CD4-positive, alpha-beta T cell treated with Interleukin-2 at 100 ng/mL for 4 hours (primary cell): ENCODE measurements at places on chromosomes 12 and 14.

DNA sequence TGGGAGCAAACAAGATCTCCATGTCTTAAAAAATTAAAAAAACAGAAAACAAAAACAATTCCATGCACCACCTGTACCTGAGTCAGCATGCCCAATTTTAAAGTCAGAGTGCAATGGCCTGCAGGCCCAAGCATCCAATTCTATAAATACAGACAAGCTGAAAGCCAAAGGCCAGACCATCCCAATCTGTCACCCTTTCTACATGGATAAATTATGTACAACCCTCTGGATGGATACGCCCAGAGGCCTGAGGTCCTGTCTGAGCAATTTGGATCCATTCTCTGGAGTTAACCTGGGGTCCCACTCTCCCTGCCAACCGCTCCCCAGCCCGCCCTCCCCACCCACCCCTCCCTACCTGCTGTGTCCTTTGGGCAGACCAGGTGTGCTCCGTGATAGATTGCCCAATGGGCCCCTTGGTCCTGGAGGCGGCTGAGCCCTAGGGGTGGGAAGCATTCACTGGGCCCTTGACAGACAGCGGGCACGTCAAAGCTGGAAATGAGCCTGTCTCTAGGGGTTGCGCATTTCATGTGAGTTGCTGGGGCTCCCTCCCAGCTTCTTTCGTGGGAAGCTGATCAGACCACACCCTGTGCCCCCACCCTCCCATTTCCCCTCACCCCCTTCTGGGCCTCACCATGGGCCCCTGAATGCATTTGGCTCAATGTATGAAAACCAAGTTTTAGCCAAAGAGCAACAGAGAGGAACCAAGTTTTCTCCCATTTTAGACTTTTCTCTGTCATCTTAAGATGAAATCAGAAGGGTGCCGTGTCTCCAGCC, 171.3 kb downstream of the BCL11B start:
- DNase-seq = no peak

DNA sequence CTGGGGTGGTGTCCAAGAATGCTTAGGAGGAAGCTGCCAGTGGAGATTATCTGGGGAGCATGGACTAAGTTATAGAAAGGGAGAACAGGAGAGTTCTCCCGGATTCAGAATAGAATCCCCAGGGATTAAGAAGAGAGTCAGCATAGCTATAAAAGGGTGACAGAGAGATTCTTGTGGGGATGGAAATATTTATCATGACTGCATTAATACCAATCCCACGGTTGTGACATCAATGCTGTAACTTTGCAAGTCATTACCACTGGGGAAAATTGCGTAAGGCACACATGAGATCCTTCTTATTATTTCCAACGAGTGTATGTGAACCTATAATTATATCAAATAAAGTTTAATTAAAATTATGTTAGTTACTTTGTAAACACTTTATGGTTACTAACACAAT, 447.9 kb upstream of the TMEM132C start:
- no peak for DNase-seq

DNA sequence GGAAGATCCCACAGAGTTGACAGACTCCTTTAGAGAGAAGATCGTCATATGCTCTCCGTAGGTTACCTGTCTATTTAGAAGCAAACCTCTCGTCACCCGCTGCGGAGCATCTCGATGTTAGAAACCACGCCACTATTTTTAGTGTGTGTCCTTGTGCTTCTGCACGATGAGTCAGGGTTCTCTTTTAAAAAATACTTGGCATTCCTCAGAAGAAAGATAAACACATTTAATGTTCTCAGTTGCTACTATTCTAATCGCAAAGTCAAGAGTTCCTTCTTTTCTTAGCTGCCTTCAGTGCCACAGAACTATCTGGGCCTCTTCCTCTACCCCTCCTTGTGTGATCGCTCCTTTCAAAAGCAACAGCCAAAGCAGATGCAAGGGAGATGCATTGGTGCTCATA, 192.4 kb downstream of the PELI2 start:
- DNase-seq = no peak

DNA sequence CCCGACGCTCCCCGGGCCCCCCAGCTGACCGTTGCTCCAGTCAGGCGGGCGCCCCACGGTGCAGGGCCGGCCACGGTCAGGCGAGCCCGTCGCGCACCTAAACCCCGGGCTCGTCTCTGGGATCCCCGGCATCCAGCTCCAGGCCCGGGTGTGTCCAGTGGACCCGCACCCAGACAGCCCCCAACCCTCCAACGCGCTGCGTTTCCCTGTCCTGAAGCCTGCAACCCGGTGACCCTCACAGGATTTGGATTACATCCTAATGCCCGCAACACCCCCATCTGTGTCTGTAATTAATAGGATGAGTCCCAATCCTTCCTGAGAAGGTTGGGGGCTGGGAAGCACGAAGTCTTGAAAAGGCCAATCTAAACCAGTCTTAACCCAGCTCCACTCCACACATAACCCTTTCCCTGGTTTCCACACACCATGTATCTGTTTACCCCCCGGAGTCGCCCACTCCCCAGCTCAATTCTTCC, 10.4 kb downstream of the CPNE6 start:
- no peak for DNase-seq

- DNase-seq = no peak
These were observed 48.7 kb upstream of the ATF1 start for GRCh38 chr12:50715174-50715573.

DNA sequence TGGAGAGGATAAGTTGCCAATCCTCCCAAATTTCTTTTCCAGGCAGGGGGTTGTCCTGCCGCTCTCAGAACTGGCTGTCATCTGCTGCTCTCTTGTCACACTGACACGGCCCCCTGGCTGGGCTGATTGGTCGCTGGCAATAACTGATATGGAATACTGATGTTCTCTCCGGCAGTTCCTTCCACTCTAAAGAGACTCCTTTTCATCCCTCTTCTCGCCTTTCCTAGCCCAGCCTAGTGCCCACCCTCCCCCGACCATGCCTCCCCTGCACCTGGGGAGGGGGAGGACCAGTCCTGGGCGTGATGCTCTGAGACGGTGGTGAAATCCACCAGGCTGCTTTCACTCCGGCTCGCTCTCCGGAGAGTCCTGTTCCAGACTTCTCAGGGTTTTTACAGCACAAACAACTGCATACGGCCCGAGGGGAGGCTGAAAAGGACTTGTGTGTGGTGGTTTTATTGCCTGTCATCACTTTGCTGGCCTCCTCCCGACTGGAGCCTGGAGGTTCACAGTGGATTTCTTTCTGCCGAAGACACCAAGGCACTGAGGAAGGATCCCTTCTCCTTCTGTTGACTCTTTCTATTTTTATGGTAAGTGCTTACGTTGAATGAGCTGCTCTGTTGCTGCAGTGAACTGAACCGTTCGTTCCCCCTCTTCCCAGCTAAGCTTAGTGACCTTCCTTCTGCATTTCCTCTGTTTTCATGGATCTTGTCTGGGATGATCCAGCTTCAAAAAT, at the start of gene ANO4:
Gene ANO4, plus strand, starts transcription at position 336 of the 733 bp plus-strand sequence. CDS start 107,010 bp downstream, outside the sequence.
- no peak for DNase-seq

DNA sequence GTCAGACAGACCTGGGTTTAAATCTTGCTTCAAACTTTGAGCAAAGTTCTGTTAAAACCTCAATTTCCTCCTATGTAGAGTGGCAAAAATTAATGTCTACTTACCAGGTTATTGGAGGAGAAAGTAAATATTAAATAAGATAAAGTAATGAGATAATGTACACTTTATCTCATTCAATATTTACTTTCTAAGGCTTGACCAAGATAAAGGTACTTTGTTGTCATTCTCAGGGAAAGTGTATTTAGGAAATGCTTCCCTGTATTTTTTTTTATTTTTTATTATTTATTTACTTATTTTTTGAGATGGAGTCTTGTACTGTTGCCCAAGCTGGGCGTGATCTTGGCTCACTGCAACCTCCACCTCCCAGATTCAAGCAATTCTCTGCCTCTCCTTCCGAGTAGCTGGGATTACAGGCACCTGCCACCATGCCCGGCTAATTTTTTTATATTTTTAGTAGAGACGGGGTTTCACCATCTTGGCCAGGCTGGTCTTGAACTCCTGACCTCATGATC, 4.7 kb downstream of the FAM161B start:
- DNase-seq = no peak

DNA sequence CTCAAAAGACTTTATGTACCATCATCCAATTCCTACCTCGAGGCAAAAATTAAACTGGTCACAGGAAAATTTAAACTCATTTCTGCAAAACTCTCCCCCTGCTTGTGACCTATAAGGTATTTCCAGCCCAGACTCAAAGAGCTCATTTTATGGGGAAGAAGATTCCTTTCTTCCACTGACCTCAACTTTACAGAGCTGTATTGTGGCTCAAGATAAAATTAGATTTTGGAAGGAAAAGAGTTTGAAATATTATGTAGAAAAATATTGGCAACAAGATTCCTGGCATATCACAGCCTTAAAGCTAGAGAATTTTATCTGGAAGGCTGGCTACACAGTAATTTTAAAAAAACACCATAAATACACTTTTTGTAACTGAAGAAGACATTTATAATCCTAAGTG, 91.7 kb downstream of the STXBP6 start:
- no peak for DNase-seq

GRCh38 chr12:55467836-55468235, 2.1 kb downstream of the OR6C70 start:
- DNase-seq = no peak

- DNase-seq = no peak
These were observed 53.2 kb upstream of the HIF1A start for GRCh38 chr14:61641914-61642613.

DNA sequence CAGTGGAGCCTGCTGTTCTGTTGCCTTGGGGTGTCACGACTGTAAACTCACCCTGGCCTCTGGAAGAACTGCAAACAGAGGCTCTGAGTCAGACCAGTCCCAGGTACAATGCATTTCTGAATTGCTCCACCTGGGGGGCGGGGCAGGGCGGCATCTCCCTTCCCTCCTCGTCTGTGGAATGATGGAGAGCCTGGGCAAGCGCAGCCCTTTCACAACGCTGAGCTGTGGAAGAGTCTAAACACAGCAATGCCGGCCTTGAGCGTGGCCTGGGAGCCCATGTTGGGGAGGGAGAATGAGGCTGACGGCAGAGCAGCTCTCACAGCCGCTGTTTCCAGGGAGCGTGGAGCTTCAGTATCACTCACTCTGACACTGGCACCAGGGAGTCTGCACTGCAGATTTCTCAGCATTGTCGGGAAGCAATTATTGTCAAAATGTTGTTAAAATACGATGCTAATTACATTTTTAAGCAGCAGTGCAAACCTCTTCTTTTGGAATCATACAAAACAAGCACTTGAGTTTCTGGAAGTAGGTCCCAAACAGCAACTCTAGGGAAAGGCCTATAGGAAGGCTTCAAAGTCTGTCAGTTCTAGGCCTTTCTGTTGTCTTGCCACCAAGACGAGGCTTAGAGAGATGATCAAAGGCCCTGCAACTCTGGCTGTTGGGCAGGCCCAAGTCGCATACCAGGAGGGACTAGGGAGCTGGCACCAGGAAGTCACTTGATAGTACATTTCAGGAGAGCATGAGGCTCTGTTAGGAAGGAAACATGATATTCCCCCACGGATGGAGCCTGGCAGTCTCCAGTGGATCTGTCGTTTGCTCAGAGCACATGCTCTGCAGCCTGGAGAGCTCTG, 244.0 kb upstream of the FKBP4 start:
- DNase-seq = no peak
